ENCODE measurements at places on chromosomes 5 and 9. TPM values are rescaled to one million over a fixed set of nuclear protein-coding genes. Genes with fewer than 3 reads are reported as not detected.

Gene CDKN2B
- 1.2 TPM for total RNA-seq

Gene OBP2B
- total RNA-seq, result not detected

Gene RMRP
- total RNA-seq, result 5,375 TPM

Gene NPM1
- 2,329 TPM for total RNA-seq

Gene IL17B
- total RNA-seq, result 0.80 TPM

Gene CKMT2
- total RNA-seq, result 1.6 TPM

Gene FGFR4
- 7.2 TPM for total RNA-seq

Gene NR5A1
- total RNA-seq, result not detected

Gene TAS2R1
- not detected for total RNA-seq

Gene ECPAS
- 46.4 TPM for total RNA-seq

Gene NRG2
- not detected for total RNA-seq

Gene ZCCHC9
- 18.6 TPM for total RNA-seq

Gene PCDHGC4
- total RNA-seq, result 0.13 TPM

Gene NAA35
- 13.3 TPM for total RNA-seq

Gene LCN1
- total RNA-seq, result not detected

Gene OR2Y1
- not detected for total RNA-seq

Gene SPATA31E1
- total RNA-seq, result not detected

Gene CNTNAP3
- 1.6 TPM for total RNA-seq

Gene TLR4
- total RNA-seq, result 0.64 TPM

Gene ARID3C
- total RNA-seq, result not detected

Gene SLC46A2
- total RNA-seq, result not detected

Gene SOWAHA
- total RNA-seq, result 0.16 TPM

Gene RNF183
- not detected for total RNA-seq

Gene GPX3
- total RNA-seq, result 35.0 TPM

Measured in epithelial cell of alveolus of lung (primary cell).